ENCODE measurements at places on chromosomes 6 and 20.
A peak's percentile ranks its signal among the peaks of the same experiment; 100 is the strongest.

DNA sequence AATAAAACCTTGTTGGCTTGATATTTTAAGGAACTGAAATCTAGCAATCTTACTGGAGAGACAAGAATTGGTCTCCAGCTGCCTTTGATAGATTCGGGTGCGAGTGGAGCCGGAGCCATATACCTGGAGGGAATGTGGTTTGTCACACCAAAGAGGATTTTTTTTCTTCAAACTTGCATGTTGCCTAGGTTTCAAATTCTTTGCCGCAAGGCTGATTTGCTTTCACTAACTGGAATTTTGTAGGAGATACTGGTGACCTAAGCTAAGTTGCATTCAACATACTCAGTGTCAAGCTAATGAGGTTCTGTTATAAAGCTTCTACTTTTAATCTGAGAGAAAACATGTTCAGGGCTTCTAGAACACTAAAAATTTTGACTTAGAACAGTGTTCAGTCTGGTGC is 39.7 kb upstream of the ASIP start:
- DNase-seq = no peak

- peak; percentile 72 for DNase-seq
Observed at GRCh38 chr6:593139-593906, 63.6 kb downstream of the HUS1B start.

DNA sequence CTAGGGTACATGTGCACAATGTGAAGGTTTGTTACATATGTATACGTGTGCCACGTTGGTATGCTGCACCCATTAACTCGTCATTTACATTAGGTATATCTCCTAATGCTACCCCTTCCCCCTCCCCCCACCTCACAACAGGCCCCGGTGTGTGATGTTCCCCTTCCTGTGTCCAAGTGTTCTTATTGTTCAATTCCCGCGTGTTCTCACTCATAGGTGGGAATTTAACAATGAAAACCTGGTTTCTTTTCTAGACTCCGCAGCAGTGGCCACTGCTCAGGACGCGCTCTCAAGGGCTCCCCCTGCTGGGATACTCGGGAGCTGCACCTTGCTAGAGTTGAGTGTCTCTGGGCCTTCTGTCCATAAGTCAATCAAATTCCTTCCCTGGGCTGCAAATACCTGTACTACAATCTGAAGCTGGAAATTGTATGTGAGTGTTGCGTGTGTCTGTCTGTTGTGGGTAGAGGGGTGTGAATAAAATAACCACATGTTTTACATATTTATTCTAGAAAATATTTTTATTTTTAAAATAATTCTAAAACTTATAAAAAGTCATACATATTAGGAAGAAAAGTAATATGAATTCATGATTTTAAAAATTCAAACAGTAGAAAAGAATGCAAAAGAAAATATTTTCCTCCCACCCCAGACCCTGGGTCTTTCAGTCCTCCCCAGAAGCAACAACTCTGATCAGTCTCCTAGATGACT is 8.2 kb upstream of the CEP250 start:
- DNase-seq = peak; percentile 90

DNA sequence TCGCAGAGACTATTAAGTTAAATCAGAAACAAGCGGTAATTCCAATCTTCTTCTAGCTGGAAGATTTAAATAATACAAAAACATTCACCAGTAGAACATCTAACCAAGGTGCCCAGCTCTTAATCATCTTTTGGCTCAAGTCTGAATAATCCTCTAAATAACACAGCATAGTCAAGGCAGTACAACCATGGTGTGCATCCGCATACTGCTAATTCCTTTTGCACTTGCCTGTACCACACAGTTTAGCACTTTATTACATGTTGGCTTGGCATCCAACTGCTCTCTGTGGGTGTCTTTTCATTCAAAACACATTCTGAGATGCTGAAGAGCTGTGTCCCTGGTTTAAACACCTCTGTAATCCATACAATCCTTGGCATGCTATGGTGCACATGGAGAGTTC is 42.3 kb downstream of the VGLL2 start:
- no peak for DNase-seq

- DNase-seq = no peak
Observed at GRCh38 chr6:8057263-8057662, 6.9 kb downstream of the BLOC1S5 start.

- DNase-seq = no peak
Observed at GRCh38 chr6:53701333-53702218, 36.0 kb upstream of the KLHL31 start.

DNA sequence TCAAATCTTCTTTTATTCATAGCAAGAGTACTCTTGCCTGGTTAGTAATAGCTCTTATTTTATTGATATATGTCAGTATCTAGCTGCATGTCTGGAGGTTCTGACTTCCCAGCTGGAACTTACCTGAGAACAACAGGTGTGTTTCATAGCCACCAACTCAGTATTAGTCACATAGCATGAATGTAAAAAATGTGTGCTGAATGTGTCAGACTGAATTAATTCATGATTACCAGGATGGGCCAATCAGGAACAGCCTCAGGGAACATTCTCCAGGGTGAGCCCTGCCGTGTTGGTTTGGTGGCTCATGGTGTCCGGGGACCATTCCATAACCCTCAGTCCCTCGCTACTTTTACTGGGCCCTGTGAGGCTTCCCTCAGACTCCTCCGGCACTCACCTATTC is 99.7 kb downstream of the TULP4 start:
- no peak for DNase-seq

GRCh38 chr6:110039981-110040383 is 61.9 kb downstream of the GPR6 start:
- DNase-seq = peak; percentile 19

GRCh38 chr6:121678245-121678644 is 242.8 kb downstream of the GJA1 start:
- DNase-seq = no peak

- no peak for DNase-seq
Observed at GRCh38 chr20:63711085-63711645, 3.3 kb downstream of the ZGPAT start.

GRCh38 chr6:44679438-44680201 is 292.1 kb downstream of the CDC5L start:
- no peak for DNase-seq

- no peak for DNase-seq
Observed at GRCh38 chr6:82904860-82905259, 160.8 kb downstream of the UBE3D start.

Data from stimulated activated CD4-positive, alpha-beta T cell treated with anti-CD3 and anti-CD28 coated beads, Interleukin-1b, Interleukin-23, amount 100 ng/mL, for 4 hours (primary cell).